ENCODE measurements at places on chromosomes 5 and 9.

DNA sequence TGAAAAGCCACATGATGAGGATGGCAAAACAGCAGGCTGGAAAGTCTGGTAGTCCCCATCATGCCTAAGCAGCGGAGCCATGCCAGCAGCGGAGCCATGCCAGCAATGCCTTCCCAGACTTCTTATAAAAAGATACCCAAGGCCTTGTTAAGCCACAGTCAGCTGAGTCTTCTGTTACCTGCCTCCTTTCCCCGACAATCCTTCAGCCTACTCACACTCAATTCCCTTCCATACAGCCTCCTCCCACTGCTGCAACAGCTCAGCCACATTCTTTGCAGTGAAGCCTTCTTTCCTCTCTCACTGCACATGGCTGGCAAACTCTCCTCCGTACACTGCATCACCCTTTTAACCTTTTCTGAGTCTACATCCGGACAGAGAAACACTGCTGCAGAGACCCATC, 114.9 kb downstream of the AUH start:
- DNase-seq = no peak

GRCh38 chr9:131530546-131530919, 530 bp downstream of the UCK1 start:
- DNase-seq = no peak

GRCh38 chr5:117207088-117207668, 632.6 kb upstream of the SEMA6A start:
- DNase-seq = no peak

DNA sequence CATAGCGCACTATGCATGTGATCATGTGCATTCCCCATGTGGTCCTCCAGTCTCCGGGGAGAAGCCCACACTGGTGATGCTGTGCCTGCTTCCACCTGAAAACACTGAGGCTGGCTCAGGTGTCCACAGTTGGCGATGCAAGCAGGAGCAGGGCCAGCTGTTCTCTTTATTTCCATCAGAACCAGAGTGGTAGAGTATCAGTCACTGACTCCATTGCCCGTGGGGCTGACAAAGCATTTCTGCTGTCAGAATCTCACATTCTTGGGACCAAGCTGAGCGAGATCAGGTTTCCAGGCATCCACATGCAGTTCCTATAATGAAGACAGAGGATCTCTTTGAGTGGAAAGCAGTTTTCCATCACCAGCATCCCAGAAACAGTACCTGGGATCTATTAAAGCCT, 52.5 kb downstream of the GADD45G start:
- no peak for DNase-seq

- no peak for DNase-seq
Observed at GRCh38 chr9:112224401-112225289, 49.5 kb upstream of the SUSD1 start.

- DNase-seq = no peak
Observed at GRCh38 chr5:126525630-126526245, 69.3 kb downstream of the ALDH7A1 start.

DNA sequence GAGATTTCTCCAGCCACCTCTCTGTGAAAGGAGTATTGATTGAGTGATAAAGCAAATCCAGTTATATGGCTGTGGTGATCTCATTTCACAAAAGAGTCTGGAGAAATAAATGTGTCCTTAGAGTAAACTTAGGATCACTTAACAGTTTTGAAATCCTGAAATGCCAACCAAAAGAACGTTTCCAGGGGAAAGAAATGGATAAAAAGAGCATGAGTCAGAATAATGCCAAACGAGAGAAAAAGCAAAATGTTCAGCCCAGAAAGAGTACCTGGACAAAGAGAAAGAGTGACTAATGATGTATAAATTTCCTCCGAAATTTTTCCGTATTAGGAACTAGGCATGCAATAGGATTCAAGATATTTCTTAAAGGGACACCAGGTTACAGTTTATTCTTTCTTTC, 463.1 kb upstream of the CDH10 start:
- DNase-seq = no peak

- DNase-seq = no peak
Observed at GRCh38 chr9:129675620-129676019, 10.2 kb downstream of the PRRX2 start.
